ENCODE measurements at places on chromosomes 5 and 9.

DNA sequence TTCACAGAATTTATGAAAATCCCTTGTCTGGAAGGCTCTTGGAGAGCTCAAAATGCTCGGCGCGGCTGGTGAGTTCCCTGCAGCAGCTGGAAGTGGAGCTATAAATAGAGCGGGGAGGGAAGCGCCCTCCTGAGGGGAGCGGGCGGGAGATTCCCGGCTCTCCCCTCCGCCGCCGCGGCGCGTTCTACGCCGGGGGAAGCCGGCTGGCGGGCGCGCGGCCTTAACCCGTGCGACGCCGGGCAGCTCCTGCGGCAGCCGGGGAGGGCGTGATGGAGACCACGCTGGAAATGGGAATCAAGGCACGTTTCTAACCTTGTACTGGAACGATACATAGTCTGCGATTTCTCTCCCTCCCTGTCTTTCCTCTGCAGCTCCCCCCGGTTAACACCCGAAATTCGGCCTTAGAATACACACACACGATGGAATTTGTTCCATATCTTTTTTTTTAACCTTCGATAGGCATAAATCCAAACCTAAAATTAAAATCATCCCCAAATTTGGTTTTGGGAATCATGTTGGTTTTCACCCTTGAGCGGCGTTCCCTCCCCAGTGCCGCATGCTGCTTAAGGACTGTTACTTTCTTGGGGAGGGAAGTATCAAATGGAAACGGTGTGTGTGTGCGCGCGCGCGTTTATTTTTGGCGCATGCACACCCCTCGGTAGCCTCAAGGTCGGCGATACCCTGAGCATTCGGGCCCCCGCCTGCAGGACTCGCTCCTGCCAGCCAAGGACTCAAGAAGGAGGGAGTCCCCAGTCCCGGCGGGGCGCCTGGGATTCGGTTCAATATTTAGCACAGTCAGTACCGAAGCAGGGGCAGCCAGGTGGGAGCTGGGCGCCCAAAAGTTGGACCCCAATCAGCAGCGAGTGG is 306.3 kb upstream of the KCNN2 start:
- DNase-seq: peak; percentile 32

- peak; percentile 90 for DNase-seq
These were observed 128.3 kb upstream of the CCNH start for GRCh38 chr5:87541033-87541432.

DNA sequence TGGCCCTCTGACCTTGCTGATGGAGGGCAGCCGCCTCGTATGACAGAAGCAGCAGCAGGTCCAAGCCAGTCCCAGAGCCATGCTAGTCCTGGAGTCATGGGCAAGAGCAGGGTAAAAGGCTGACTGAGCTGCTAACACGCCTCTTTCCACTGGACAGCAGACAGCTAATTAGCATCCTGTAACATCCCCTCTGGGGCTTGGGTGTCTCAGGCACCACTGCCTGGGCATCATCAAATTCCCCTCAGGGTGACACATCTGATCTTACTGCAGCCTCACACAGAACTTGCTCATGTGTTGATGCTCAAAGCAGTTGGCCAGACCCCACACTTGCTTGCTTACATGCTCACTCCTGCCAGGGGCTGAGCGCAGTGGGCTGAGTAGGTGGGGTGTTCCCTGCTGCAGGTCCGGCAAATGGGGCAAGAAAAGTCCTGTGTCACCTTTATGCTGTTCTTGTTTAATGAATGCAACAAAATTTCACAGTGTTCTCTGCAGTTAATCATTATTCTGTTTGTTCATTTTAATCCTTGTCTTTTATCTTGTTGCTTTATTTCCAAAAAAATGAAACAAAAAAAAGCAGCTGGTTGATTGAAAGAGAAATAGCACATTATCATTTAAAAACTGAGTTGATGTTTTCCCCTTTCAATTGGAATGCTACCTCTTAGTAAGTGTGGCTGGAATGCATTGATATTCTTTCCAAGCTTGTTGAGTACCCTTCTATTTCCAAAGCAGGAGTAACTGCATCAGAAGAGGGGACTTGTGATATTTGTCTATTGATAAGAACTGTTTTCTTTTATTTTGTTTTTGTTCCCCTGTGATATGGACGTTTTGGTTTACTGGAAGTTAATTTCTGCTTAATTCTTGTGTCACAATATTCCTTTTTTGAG is 254.1 kb downstream of the CDH18 start:
- DNase-seq: no peak

- DNase-seq: peak; percentile 73
These were observed 82.8 kb downstream of the CRB2 start for GRCh38 chr9:123438821-123439220.

- no peak for DNase-seq
These were observed 200.2 kb upstream of the SGCD start for GRCh38 chr5:156126716-156127115.

GRCh38 chr5:139611703-139612584 is 36.2 kb upstream of the CXXC5 start:
- no peak for DNase-seq

DNA sequence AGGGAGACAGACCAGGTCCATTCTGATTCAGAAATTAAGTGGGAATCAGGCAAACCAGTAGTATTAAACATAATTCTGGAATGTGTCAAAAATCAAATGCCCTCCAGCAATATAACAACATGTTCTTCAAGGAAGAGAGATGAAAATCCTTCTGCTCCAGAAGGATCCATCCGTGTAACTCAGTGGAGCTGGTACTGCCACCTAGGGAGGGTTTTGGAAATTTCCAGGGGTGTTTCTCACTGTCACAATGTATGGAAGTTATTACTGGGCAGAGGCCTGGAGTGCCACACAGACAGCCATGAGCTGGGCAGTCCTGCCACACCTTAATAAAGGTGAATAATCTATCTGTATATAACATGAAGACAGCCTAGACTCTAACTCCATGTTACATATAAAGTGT is 87.5 kb downstream of the TTLL11 start:
- DNase-seq: peak; percentile 39

DNA sequence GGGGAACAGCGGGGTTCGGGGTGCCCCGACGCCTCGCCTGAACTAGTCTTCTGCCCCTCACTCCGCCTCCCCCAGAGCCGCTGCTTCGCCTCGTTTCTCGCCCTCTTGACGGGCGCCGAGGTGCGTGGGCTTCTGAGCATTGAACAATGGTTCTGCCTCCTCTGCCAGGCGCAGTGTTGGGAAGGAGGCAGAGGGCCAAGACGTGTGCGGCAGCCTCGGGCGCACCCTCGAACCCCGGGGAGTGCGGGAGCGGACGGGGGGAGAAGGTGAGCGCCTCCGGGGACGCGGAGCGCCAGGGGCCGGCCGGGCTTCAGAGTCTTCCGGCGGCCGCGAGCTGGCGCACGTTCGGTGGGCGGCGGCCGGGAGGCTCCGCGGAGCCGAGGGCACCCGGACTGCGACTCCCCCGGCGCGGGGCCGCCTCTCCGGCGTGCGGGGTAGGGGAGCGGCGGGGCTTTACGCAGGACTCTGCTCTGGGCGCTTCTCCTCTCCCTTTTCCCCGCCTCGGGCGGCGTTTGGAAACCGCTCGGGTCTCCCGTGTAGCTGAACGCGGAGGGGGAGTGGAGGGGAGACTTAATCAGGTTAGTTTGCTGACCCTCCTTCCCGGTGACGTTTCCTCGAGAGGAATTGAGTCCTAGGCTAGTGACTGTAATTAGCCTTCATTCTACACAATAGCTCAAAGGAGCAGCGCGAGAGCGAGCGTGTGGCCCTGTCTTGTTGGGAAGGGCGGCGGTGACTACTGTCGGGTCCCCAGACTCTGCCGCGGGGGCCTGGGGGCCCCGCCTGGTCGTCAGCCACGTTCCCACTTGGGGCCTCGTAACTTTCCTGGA is 1.1 kb downstream of the VLDLR start:
- DNase-seq: peak; percentile 35

GRCh38 chr9:2021731-2022130 is 6.6 kb downstream of the SMARCA2 start:
- DNase-seq: no peak

GRCh38 chr5:126947146-126948010 is 83.0 kb downstream of the MARCHF3 start:
- DNase-seq: no peak

- DNase-seq: no peak
These were observed 218.1 kb downstream of the RAB3C start for GRCh38 chr5:58800861-58801540.

DNA sequence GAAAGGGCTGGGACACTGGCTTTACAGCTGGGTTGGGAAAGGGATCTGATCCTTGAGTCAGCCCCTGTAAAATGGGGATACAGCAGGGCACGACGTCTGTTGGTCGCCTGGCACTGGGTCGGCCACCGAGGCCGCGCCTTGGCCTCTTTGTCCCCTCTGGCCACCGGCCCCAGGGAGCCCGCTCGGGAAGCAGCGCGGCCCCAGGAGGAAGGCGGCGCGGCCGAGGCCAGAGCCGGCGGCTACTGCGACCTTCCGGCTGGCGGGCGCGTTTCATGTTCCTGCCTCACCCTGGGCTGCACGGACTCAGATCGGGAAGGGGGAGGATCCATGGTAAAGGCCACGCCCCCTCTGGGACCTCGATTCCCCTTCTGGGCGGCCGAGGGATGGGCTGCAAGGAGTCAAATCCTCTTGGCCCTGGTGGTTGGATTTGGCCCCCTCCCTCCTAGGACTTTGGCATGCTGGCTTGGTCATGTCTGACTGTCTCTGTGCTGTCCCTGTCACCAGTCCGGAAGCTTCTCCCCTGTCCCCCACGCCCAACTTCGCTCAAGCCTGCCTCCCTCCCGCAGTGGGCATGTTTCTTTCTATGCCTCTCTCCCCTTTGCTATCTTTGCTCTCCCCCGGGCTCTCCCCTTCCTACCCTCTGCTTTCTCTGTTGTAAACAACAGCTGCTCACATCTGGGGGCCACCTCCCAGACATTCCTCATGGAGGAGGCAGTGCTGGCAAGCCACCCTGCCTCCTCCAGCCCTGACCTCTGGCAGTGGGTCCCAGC is 25.8 kb downstream of the FPGS start:
- peak; percentile 81 for DNase-seq

- no peak for DNase-seq
These were observed 1696.0 kb downstream of the MAT2B start for GRCh38 chr5:165201369-165201768.

GRCh38 chr5:53095931-53096525 is 13.5 kb downstream of the MOCS2 start:
- peak; percentile 77 for DNase-seq

DNA sequence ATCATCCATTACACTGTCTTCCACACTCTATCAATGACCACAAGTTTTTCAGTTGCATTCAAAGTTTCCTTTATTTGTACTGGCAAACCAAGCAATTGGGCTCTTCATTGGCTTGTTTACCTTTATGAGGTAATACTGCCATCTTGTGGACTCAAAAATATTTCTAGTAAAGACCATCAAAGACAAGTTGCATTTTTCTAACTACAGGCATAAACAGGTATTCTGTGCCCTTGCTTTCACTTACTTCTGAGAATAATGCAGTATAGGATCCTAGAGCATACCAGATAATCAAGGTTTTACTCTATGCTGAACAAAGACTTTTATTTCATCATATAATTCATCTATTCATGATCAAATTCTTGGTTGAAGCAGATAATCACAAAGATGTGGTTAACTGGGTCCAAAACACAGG is 173.7 kb upstream of the POU5F2 start:
- DNase-seq: peak; percentile 57

GRCh38 chr9:124126648-124127646 is 115.4 kb downstream of the LHX2 start:
- DNase-seq: peak; percentile 69

DNA sequence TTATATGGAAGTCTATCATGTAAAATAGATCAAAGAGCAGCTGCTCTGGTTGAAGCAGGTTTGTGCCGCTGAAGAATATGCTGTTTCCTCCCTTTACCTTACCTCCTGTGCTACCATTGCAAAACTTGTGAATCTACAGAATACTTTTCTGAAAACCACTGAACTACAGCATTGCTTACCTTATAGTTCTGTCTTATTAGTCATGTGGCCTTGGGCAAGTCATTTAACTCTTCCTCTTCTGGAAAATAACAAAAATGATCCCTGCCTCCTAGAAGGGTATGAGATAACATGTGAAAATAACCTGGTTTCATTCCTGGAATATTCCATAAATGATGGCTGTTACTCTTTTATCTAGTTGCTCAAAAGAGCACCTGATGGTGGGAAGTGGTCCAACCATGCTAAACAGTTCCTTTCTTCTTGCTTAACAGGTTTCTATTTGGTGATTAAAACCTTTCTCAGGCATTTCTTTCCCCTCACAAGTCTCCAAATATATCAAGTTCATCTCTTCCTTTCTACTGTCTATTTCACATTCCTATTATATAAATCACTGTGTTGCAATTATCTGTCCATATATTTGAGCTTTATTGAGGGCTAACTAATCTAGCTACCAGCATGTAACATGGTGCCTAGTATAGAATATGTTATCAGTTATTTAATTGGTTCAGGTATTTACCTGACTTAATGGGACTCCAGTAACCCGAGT is 15.0 kb downstream of the TRIM32 start:
- no peak for DNase-seq

DNA sequence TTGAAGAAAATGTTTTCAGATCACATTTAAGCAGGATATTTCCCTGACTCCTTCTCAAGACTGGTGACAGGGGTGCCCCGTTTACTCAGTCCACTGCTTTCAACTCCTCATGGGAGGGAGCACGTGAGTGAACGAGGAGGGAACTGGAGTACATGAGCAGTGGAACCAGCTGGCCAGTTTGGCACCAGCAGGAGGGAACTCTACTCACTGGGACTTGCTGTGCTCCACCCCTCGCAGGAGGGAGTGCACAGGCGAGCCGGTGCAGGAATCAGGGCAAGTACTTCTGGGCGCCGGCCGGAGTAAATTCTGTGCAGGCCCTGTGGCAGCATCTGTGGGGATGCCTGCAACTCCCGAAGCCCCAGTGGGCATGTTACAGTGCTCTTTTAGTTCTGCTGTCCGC is 1941.1 kb upstream of the C9orf72 start:
- DNase-seq: no peak

- DNase-seq: no peak
These were observed 1791.1 kb downstream of the MAT2B start for GRCh38 chr5:165296401-165297130.

GRCh38 chr9:107674721-107675277 is 185.2 kb upstream of the KLF4 start:
- no peak for DNase-seq

DNA sequence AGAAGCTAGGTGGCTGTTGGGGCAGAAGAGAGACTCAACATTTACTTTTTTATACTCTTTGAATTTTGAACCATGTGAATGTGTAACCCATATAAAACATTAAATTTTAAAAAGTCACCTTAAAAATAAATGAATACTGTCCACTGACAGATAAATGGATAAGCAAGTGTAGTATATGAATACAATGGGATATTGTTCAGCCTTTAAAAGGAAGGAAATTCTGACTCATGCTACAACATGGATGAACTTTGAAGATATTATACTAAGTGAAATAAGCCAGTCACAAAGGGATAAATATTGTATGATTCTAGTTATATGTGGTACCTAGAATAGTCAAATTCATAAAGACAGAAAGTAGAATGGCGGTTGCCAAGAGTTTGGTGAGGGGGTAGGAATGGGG is 113.9 kb downstream of the TMEM174 start:
- DNase-seq: peak; percentile 79

- no peak for DNase-seq
These were observed 316.8 kb downstream of the BRINP1 start for GRCh38 chr9:119052339-119053030.

Data from lung microvascular endothelial cell (primary cell).